T-helper 17 cell (primary cell): ENCODE measurements at places on chromosomes 7 and 10. TPM values are rescaled to one million over a fixed set of nuclear protein-coding genes. Genes with fewer than 3 reads are reported as not detected.

DNA sequence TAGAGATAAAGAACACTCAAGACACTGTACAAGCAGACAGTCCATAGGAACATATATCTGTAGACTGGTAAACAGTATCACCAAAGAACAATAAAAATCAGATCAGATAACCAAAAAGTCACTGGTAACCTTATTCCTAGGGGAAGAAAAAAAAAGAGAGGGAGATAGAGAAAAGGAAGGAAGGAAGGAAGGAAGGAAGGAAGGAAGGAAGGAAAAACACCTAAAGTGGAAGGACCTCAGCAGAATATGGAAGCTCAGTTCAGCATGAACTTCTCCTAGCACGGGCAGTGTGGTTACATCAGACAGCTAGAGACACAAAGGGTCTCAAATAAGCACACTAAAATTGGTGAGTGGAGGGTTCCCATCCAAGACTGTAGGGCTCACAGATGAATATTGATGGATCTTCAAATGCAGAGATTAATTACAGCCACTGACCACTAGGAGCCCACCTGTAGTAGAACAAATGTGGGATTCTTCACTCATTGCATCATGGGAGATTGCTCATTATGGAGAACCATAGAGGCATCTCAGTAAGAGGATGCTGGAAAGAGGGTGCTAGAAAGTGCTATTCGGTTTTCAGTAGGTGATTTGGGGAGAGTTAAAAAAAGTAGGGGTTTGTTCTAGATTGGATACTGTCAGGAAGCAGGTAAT is 293.4 kb upstream of the C7orf33 start:
- DNase-seq: no peak

DNA sequence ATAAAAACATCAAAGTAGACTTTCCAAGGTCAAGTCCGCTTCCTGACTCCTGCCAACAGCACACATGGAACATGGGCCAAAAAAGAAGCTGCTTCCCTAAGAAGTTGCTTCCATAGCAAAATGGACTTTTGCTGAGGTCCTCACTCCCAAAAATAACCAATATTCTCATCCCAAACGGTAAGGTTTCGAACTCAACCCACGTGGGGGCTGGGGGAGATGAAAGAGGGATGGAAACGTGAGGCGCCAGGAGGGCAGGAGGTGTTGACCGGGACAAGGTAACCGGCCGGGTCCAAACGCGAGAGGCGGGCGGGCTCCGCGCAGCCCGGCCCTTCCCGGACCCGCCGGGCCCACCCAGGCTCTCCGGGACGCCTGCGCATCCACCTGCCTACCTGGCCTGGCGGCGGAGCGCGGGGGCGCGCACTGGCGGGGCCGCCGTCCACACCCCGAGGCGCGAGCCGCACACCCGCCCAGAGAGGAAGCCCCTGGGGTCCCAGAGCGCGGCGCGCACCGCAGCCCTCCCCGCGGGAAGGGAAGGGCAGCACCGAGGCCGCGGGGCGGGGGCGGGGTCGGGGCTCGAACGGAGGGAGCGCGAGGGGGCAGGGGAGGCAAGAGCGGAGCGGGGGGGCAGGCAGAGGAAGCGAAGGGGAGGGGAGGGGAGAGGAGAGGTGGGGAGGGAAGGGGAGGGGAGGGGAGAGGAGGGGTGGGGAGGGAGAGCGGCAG is 742 bp downstream of the LMBR1 start:
- DNase-seq: peak; percentile 61

- no peak for DNase-seq
Observed at GRCh38 chr7:54788664-54789063, 29.7 kb upstream of the SEC61G start.

- no peak for DNase-seq
Observed at GRCh38 chr10:96902731-96903358, 70.7 kb downstream of the LCOR start.

GRCh38 chr7:150992833-150993302 is 2.1 kb downstream of the NOS3 start:
- no peak for DNase-seq

DNA sequence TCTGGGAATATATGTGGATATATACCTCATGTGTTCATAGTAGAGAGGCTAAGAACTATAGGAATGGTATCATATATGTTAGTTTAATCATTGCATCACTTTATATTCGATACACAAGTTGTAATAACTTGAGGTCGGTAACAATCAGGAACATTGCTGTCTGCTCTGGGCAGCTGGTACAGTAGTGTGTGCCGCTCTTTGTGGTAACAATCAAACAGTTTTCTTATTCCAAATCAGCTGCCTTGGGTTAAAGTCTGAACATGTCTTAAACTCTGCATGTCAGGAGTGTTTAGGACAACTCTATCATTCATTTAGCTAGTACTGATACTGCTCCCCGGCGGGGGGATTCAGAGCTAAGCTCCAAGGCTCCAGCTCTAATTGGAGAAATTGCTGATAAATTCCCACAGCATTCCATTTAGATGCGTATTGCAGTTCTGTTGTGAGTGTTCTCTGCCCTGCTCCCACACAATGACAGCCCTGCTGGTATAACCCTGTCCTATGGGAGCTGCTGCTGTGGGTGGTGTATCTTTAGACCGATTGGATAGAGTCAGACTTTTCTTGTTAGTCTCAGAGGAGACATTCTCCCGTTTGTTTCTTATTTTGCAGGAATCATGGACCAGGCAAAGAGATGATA is 707.5 kb upstream of the FZD8 start:
- DNase-seq: no peak

- no peak for DNase-seq
Observed at GRCh38 chr7:7662527-7662926, 22.0 kb downstream of the UMAD1 start.

GRCh38 chr10:70576803-70577517 is 25.6 kb downstream of the PRF1 start:
- no peak for DNase-seq

GRCh38 chr10:11113156-11113555 is 95.5 kb downstream of the CELF2 start:
- no peak for DNase-seq

DNA sequence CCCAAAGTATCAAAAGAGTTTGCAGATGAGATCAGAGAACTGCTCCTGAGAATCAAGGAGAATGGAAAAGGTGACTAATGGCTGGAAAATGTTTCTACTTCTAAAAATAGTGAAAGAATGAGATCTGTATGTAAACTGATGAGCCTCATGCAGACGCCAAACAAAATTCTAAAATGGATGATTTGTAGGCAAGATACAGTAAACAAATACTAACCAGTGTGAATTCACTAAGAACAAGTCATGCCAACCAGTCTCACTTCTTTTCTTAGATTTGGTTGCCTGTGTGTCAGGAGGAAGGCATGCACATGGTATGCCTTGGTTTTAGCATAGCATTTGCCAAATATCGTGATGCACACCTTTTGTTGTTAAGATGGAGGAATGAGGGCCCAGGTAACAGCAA is 94.9 kb upstream of the PIK3CG start:
- no peak for DNase-seq

- DNase-seq: peak; percentile 16
Observed at GRCh38 chr7:37284805-37285231, 163.8 kb downstream of the ELMO1 start.

DNA sequence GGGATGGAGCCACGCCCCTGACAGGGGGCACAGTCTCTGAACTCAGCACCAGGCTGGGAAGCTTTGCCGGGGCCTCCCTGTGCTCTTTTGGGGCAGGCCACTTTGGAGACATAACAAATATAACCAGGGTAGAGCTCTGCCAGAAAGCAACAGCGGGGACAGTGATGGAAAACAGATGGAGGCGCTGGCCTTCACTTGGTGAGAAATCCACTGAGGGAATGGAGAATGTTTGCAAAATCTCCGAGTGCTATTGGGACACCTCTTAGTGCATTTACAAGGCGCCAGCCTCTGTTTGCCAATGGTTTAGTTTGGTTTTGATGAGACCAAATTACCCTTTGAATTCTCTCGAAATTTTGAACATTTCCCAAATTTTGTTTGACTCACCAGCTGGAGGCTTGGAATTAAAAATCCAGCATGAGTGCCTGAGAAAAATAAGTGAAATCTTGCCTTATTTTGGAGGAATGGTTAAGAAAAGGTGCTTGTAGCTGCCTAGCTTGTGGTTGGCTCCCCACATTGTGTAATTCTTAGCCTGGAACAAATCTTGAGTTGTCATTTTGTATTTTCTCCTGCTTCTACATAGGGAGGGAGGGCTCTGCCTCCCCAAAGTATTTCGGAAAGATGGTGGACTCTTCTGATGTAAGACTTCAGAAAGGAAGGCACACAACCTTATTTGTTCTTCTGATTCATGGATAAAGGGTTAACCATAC is 980.5 kb downstream of the LRMDA start:
- no peak for DNase-seq

DNA sequence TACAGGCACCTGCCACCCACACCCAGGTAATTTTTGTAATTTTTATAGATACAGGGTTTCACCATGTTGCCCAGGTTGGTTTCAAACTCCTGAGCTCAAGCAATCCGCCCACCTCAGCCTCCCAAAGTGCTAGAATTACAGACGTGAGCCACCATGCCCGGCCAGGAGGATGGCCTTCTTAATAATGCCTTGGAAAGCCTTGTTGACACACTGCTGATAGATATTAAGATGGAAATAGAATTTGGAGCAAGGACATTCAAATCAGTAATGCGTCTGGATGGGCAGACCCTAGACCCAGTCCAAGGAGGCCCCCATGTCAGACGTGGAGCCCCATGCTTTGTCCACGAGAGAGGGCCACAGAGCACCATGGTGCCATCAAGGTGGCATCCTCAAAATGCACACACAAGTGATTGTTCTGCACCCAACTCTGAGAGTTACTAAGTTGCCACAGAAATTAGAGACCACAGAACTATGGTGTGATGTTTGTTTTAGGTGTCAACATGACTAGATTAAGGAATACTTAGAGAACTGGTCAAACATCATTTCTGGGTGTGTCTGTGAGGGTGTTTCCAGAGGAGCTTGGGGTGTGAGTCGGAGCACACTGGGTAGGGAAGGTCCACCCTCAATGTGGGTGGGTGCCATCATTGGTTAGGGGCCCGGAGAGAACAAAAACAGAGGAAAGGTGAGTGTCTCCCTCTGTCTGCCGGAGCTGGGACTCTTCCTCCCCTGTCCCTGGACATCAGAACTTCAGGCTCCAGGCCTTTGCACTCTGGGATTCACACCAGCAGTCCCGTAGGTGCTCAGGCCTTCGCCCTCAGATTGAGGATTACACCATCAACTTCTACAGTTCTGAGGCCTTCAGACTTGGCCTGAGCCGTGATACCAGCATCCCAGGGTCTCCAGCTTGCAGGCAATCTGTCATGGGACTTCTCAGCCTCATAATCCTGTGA is 34.5 kb downstream of the EBF3 start:
- DNase-seq: no peak

DNA sequence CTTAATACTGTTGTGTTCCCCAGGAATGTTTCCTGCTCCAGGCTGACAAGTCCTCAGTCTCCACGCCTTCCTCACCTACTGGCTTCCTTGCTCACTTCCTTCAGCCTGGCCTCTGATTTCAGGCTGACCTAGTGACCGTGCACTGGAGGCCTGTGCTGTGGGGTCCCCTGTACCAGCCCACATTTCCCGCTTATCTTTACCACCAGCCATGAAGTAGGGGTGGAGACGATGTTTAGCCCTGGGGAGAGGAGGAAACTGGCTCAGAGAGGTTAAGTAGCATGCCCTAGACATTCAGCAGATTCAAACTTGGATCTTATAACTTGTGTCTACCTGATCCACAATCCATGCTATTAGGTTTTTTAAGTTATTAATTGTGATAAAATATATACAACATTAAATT is 4.8 kb upstream of the ZNF488 start:
- DNase-seq: no peak

DNA sequence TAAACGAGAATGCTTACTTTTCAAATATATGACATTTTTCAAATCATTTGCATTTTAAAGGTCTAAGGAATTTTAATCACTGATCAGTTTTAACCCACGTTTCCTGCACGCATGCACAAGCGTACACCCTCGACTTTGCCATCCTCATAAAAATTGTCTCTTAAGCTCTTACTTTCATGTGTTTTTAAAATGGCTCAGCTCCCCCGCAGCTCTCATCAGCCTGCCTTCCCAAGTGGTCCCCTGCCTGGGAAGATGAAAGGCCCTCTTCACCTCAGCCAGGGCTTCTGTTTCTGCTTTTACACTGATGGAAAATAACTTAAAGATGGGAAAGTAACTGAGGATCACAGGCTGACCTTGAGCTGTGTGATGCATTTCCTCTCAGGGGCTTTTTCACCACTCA is 131.6 kb upstream of the LSM8 start:
- DNase-seq: no peak

GRCh38 chr7:137135654-137136350 is 207.7 kb downstream of the PTN start:
- DNase-seq: no peak

GRCh38 chr7:131255242-131255641 is 72.4 kb upstream of the MKLN1 start:
- DNase-seq: no peak

- no peak for DNase-seq
Observed at GRCh38 chr10:110368002-110368401, 63.3 kb upstream of the SMNDC1 start.

DNA sequence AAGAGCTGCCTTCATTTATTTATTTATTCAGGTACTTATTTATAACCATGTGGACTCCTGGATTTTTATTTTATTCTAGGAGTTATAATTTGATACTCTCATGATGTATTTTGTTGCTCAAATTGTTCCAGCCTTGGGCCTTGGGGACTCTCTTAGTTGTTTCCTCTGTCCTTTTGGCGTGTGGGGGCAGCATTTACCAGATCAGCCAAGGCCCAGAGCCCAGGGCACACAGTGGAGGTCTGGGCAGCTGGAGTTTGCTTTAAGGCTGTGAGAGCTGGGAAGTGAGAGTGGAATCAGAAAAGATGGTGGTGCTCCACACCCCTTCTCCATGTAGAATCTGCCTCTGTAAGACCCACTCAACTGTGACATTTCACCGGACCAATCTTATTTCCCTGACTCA is 398.9 kb downstream of the RPS24 start:
- DNase-seq: no peak

DNA sequence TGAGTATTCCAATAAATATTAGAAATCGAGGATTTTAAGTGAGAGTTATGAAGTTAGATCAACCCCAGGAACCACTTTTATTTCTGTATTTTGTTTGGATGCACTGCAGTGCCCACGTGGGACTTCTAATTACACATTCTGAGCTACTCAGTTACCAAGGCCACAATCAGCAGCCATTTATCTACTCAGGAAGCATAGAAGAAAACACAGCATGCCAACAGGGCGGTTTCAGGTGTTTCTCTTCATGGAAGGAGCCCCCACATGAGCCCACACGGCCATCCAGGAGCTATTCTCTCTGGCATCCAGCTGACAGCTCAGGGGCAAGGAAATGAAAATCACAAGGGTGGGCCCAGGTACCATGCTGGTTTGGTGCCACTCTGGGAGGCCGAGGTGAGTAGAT is 266.5 kb upstream of the MKLN1 start:
- DNase-seq: no peak

DNA sequence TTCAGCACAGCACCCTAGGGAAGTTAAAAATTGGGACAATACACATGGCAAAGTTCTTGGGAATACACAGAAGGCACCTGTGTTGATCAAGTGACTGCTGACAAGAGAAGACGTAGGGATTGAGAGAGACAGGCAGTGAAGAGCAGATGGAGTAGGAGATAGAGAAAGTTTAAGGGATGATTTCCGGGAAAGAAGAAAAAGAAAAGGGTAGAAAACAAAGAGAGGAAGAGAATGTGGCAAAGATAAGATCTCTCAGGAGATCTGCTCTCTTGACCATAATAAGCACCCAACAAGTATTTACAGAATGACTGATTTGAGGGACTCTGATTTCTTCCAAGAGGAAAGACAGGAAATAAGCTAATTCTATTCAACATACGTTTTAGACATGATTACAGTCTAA is 15.1 kb upstream of the RALA start:
- no peak for DNase-seq

The HMX3 gene
- 0.39 TPM for total RNA-seq

The FAM25A gene
- total RNA-seq: not detected

The SERPINE1 gene
- total RNA-seq: 0.32 TPM

The DENND2A gene
- not detected for total RNA-seq

The MPP7 gene
- 22.7 TPM for total RNA-seq
